ENCODE measurements at places on chromosomes 7 and 10.

DNA sequence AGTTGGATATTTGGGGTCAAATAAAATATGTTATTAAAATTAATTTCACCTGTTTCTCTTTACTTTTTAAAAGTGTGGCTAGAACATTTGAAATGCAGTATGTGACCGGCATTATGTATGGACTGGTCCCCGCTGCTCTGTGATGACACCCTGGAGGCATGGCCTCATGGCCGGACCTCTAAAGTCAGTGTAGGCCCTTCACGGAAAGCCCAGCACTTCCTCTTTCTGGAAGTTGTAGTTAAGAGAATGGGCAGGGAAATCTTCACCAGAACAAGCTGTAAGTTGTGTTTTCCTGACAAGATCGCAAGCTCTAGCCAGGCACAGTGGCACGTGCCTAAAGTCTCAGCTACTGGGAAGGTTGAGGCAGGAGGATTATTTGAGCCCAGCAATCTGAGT is 38.3 kb upstream of the SRGN start:
- DNase-seq: no peak

DNA sequence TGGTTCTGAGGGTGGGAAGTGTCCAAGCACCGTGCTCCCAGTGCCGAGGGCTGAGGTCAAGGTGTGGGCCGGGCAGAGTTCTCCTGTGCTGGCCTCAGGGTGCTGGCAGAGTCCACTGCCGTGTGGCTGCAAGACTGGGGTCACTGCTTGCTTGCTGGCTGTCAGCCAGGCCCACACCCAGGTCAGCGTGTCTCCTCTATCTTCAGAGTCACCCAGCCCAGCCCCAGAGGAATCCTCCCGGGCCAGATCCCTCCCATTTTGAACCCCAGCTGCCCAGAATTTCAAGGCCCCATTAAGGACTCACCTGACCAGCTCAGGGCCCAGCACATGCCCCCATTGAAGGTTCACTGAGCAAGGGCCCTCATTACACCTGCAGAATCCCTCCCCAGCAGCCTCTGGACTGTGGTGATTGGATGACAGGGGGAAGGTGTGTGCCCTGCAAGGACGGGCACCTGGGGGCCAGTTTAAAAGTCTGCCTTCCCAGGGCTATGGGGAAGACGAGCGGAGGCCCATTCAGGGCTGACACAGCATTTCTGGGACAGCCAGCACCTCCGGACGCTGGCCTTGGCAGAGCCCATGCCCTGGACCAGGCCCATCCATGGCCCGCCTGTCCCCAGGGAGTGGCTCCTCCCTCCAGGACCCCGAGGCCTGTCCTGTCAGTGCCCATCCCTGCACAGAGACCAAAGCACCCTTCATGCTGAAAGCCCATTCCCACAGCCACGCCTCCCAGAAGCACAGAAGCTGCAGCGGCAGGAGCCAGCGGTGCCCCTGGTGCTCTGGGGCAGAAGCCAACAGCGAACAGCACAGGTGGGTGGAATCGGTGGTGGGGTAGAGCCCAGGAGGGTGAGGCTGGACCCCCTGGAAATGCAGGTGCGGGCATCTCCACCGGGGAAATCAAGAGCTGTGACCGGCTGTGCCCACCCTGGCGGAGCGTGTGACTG is 45.1 kb upstream of the PPP2R2D start:
- DNase-seq: no peak

DNA sequence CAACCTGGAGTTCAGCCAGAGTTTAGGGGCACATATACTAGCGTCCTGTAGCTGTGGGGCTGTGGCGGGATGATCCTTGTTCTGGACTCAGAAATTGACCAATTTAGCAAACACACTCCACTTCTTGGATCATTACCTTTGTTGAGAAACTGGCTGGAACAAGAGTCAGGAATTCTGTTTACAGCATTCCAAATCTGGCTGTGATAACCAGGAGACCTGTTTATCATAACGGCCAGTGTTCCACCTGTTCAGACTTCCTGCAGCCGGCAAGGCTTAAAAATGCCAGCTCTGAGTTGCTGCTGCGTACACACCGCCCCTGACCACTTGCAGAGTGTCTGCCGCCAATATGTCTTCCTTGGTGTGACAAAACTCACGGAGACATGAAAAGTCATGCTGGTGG is 64.8 kb downstream of the ARMC3 start:
- DNase-seq: no peak

DNA sequence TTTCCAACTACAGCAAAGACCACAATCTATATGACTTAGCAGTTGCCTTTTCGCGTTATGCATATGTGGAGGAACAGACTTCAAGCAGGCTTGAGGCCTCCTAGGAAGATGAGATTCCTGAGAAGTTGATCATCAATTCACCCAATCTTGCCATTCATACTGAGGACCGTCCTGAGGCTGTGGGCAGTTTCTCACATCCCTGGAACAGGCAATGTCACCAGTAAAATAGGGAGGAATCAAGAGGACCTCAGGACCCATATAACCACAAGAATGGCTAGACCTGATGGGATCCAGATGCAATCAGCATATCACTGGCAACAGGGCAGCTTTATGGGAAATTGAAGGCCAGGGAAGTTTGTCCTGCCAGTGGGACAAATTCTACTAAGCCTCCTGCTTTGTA is 17.3 kb downstream of the KDM7A start:
- no peak for DNase-seq

- DNase-seq: no peak
Measured at GRCh38 chr7:17506596-17506995, 208.1 kb downstream of the AHR start.

DNA sequence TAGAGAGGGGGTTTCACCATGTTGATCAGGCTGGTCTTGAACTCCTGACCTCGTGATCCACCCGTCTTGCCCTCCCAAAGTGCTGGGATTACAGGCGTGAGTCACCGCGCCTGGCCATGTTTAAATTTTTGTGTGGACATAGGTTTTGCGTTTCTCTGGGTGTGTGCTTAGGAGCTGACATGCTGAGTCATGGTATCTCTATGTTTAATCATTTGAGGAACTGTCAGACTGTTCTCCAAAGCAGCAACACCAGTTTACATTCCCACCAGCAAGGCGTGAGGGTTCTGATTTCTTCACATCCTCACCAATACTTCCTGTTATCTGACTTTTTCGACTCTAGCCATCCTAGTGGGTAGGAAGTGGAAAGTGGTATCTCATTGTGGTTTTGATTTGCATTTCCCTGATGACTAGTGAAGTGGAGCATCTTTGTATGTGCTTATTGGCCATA is 153.7 kb downstream of the DNAJB6 start:
- DNase-seq: peak; percentile 83

DNA sequence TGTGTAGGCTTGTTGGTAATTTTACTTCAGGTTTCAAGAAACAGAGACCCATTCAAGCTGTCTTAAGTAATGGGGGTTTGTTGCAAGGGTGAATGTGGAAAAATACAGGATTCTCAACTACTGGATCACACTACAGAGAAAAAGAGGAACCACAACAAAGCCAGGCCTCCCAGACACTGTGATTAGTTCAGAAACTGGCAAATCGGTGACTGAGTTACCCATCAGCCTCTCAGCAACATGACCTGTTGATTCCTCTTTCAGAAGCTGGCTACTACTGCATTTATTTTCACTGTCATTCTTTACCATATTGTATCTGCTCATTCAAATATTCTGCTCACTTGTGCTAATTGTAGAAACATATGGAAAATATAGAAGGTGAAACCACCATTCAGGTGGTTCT is 16.0 kb downstream of the CCDC71L start:
- DNase-seq: peak; percentile 69

DNA sequence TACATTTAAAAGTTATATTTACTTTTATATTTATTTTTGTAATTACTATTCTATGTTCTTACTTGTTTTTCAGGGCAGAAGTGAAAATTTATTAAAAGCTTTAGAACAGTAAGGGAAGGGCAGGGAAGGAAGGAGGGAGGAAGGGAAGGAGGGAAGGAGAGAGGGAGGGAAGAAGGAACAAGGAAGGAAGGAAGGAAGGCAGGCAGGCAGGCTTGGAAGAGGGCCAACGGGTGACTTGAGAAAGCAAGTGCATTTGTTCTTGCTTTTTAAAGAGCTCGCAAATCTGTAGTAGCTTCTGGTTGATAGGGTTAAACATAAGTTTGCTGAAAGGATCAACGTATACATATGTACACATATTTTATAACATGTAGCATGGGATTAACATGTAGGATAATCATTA is 725.3 kb upstream of the FZD8 start:
- no peak for DNase-seq

- DNase-seq: no peak
Measured at GRCh38 chr10:34177445-34177844, 637.7 kb downstream of the PARD3 start.

Data from hematopoietic multipotent progenitor cell (in vitro differentiated cells).